Lung microvascular endothelial cell (primary cell): ENCODE measurements at places on chromosomes 2 and 18.

DNA sequence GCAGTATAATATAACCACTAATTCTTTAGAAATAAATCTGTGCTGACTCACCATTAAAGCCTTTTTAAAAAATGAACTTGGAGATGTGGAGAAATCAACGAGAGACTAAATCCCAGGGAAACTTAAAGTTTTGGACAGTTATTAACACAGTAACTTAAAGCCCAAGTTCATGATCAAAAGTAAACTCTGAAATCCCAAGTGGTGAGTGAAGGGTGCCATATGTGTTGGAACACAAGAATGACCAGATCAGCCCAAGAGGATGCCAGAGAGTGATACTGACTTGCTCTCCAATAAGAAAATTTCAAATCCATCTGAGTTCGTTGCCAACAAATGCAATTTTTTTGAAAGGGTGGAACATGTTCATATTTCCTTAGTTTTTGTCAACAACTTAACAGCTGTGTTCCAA is 838.1 kb upstream of the ACVR2A start:
- DNase-seq: no peak

- no peak for DNase-seq
These were observed 3.0 kb downstream of the MOGS start for GRCh38 chr2:74462054-74462785.

- no peak for DNase-seq
These were observed 7.9 kb downstream of the CLHC1 start for GRCh38 chr2:55223958-55224760.

DNA sequence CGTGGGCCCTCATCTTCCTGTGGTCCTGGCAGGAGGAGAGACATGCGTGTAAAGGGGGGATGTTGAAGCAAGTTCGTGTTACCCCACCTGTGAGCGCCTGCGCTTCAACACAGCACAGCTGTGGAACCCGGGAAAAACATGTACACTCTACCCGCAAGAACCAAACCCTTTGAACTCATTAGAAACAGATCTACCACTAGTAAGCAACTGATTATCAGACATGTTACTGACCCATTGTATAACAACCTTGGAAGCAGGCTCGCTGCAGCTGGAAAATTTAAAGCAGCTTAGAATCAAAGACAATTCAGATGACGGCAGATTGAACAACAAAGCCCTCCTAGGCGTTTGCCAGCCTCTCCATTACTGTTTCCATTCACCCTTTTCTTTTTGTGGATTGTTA is 771.7 kb upstream of the SALL3 start:
- no peak for DNase-seq

- no peak for DNase-seq
These were observed 577 bp upstream of the GLI2 start for GRCh38 chr2:120734930-120735651.

GRCh38 chr2:74379851-74380789 is at the start of gene DCTN1:
TSS of gene DCTN1 (minus strand) at chr2:74380311. CDS start at chr2:74380037, 274 bp downstream.
- peak; percentile 61 for DNase-seq

DNA sequence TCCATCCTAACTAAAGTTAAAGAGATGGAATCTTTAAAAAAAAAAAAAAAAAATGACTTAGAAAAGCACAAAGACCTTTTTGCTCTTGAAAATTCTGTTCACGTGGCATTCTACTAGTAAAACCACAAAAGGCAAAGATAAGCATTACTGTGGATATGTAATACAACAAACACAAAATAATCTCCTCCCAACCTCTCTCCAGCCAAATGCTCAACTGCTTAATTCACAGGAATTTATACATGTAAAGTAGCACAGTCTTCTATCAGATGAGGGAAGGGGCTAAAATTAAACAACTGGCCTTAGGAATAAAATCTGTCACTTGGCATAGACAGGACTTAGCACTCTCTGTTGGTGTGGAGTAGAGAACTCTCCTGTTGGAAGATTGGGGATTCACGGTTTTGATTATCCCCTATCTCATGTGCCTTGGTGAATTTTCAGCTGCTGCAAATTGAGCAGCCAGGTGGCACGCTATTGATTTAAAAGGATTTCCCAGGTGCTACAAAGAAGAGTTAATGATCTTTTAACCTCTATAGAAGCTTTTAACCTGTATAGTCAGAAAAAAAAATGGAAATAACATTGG is 57.4 kb downstream of the ATIC start:
- DNase-seq: no peak
